PC-3 (cell line): ENCODE measurements at places on chromosomes 2 and 18.

DNA sequence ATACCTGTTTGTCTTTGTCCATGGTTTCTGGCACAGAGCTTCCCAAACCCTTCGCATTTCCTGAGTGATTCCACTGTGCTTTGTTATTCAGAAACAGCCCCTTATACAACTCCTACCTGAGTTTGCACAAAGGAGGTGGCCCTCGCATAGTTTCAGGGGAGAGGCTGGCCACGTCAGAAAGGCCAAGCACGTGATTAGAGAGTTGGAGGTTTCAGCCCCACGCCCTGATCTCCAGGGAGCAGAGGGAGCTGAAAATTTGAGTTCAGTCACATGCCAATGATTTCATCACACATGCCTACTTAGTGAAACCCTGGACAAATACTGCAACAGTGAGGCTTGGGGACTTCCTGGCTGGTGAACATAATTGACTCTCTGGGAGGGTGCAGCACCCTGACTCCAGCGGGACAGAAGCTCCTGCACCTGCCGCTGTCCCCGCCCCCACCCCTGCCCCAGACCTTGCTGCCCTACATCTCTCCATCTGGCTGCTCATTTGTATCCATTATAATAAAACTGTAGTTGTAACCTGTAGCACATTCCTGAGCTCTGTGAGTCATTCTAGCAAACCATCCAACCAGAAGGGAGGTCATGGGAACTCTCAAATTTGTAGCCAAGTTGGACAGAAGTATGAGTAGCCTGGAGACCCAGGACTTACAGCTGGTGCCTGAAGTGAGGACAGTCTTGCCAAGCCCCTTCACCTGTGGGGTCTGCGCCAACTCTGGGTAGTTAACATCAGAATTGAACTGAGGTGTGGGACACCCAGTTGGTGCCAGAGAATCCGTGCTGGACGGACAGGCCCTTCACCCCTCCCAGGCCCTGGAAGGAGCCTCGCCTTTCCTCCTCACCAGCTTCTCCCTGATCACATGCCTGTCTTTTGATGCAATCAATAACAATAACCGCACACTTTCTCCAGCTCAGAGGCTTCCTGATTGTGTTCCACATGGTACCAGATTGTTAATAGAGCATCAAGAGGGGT lies 224.3 kb downstream of the ANAPC1 start:
- DNase-seq: peak; percentile 94

GRCh38 chr2:32479993-32480392 lies 123.2 kb downstream of the BIRC6 start:
- DNase-seq: no peak

DNA sequence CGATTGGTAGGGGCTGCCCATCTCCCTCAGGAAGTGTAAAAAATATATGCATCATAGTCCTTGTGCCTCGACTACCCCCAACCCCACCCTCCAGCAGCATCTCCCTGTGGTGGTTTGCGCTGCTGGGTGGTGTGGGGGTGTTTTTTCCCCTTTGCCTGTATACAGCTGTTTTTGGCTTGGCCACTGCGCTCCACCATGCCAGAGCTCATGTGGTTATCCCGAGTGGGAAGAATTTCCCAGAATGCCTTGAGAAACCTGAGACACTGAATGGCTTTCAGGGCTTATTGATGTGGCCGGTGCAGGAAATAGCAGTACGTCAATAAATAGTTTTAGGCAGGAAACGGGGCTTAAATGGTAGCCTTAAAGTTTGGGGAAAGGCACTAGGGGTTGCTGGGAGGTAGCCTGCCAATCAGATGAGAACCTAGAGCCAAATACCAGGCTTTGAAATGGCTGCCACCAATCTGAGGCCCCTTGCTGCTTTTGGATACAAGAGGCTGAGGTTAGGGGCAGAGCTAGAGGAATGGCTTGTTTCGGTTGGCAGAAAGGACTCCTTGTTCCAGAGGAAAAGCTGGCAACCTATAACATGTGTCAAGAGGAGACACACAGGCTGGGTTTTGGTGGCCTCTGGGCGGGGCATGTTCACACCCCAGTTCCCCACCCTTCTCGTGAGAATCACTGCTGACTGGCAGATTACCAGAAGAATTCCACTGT lies 144.1 kb downstream of the SMAD7 start:
- no peak for DNase-seq

DNA sequence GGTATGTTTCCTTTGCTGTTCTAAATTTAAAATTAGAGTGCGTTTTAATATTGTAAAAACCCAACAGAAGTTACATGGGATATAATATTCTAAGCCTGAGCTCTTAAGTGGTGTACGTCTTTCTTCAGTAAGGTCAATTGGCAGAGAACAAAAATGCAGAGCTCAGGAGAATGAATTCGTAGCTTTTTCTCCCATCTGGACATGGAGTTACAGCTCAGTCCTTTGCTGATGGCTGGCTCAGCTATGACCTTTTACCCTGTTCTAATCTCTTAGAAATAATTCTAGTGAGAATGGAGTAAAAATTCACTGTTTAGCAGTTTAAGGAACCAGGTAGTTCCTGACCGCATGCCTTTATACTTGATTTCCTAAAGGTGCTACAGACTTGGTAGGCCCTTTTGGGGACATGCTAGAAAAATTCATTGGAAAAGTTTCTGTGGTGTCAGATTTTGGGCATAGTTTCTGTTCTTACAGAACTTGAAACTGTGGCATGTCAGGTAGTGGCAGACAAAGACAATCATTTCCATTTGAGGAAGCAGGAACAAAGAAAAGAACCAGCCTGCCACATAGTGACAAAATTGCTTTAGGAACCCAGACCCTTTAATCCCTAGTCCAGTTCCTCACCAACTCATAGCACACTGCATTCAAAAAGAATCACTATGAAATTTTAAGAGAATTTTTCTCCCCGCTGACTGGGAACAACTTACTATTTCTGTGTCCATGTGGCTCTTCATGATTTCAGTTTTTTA lies 566.8 kb upstream of the ZNF804A start:
- peak; percentile 7 for DNase-seq

- no peak for DNase-seq
These were observed 990 bp downstream of the EPAS1 start for GRCh38 chr2:46298272-46298521.

DNA sequence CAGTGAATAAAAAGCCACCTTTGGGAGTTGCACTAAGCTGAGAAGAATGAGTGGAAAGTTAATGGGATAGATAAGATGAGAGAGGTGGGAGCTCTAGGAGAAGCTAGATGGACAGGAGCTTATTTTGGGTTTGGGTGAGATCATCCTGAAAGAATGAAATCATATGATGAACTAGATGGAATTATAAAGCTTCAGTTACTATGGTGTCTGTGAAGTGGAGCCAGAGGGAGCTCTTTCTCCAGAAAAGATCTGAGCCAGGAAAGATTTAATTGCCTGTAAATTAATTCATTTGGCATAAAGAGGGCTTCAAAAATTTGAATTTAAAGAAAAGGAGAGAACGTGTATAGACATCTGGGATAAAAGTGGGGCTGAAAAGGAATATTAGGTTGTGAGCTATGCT lies 10.3 kb downstream of the DNAH6 start:
- DNase-seq: no peak

GRCh38 chr2:43648994-43649701 lies 12.1 kb downstream of the PLEKHH2 start:
- DNase-seq: no peak

DNA sequence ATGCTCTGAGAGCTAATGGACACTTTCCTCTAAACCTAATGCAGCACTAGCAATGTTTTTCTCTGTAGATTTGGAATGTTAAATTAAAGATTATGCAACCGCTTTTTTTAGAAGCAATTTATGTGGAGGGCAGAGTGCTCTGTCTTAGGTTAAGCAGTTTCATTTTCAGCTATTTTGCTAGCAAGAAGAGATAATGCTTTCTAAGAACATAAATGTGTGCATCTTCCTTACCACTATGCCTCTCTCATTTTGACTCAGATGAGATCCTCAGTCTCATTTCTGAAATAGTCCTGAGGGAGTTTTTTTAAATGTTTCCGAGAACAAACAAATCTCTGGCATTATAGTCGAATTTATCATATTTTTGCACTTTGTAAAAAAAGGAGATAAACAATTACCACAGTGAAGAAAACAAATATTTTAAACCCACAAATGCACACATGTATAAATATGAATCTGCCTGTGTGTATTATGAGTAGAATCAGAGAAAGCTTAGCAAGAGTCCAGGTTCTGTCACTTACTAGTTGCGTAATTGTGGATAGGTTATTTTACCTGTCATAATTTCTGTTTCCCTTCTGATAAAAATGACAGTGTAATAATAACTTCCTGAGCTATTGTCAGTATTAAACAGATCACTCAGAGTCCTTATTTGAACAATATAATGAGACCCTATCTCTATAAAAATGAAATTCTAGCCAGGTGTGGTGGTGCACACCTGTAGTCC lies 207.7 kb upstream of the CRIM1 start:
- DNase-seq: no peak

- no peak for DNase-seq
These were observed 3.9 kb downstream of the C2orf72 start for GRCh38 chr2:231041061-231041689.

- peak; percentile 33 for DNase-seq
These were observed 38.7 kb upstream of the GLS start for GRCh38 chr2:190841707-190842505.

DNA sequence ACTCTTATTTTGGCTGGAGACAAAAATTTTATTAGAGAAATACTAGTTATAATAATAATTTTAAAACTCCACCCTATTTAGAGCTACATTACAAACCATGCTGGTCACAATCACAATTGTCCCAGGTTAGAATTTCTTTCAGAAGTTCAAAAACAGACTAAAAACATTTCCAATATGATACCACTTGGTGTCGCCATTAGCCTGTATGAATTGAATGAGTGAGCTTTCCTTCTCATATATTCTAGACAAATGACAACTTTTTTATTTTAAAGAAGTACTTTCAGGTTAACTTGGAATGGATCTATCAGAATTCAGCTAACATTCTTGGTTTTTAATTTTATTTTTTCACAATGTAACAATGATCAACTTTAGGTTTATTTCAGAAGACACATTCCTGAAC lies 48.0 kb downstream of the SERPINB8 start:
- DNase-seq: peak; percentile 60

DNA sequence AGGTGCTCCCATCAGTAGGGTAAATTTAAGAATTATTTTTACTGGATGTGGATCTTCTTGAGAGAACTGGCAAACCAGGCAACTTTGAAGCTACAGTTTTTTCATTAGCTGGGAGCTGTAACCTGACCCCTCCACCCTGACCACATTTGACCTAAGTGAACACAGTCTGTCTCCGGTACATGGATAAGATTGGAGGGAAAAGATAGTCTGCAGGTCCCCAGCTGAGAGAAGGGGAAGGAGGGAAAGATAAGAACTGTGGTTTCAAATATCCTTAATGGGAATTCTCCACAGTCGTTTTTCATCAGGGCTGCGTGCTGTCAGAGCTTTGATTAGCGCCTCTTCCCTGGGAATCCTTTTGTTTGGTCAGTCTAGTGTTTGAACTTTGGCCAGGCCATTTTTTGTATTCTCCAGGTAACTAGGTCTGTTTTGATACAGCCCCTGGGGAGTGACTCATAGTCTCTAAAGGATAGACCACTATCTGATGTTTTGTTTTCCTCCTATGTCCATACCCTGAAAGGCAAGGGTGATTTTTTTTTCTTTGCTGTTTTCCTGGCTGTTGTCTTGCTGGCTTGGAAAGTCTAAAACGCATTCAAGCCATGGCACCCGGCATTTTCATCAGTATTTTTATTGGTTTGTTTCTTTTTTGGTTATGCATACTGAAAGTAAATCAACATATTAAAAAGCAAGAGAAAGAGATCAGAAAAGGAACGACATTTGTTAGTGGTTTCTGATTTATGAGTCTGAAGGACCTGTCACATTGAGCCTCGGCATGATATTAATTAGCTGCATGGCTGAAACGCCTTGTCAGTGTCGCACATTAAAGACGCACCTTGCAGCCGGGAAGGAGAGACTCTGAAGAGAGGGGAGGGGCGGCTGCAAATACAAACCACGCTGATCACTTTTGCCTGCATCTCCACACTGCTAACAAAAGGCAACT lies 183.4 kb upstream of the FN1 start:
- peak; percentile 62 for DNase-seq

- DNase-seq: no peak
These were observed 208.6 kb downstream of the RBM43 start for GRCh38 chr2:151052850-151053660.

GRCh38 chr2:238817382-238817781 lies 30.5 kb upstream of the TWIST2 start:
- DNase-seq: no peak
